ENCODE measurements at places on chromosomes 16 and 17.

GRCh38 chr16:48963901-48964615 lies 317.6 kb downstream of the CBLN1 start:
- no peak for DNase-seq

DNA sequence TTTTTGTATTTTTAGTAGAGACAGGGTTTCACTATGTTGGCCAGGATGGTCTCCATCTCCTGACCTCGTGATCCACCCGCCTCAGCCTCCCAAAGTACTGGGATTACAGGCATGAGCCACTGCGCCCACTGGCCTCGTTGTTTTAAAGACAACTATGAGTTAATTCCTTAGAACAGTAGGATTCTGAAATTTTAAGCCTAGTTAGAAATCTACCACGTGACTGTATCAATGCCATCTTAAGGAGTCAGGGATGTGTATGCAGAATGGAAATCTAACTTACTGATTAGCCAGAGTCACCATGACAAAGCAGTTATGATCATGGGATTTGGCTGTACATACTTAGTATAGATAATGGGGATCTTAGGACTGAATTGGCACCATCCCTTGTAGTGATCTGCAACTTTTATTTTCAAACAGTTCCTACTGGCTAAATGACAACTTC lies 2.8 kb downstream of the CEP20 start:
- DNase-seq, result no peak

DNA sequence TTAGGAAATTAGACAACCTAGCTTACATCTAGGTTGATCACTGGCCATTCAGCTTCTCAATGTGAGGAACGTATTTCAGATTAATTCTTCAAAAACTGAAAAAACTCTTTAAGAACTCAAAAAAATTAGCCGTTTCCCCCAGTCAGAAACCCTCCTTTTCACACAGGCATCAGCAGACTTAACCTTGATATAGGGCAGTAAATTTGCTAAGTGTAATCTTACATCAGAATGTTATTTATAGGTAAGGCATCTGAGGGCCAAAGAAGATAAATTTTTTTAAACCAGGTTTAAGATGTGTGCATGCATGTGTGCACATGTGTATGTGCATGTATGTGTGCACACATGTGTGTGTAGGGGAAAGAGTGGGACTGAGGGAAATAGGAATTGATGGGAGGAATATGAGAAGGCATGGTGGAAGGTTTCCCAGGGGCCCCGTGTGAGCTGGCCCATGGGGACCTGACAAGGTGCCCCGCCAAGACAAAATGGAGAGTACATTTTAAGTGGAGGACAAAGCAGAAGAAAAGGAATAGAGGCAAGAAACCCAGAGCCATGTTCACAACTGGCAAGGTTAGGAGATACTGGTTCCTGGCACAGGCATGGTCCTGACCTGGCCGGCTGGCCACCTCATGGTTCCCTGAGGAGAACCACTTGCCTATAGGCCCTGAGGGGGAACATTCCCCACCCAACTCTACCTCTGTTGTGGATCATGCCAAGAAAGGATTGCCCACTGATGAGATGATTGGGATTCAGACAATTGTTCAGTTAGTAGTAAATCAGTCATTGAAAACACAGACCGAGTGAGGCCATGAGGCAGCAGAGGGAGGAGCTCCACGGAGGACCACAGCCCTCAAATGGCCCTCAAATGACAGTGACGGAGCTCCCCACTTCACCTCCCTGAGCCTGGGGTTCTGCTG lies 33.0 kb downstream of the TEX2 start:
- no peak for DNase-seq

GRCh38 chr16:3690980-3691720 lies 26.2 kb downstream of the TRAP1 start:
- no peak for DNase-seq
